T-helper 2 cell (primary cell): ENCODE measurements at places on chromosomes 7 and 10.

DNA sequence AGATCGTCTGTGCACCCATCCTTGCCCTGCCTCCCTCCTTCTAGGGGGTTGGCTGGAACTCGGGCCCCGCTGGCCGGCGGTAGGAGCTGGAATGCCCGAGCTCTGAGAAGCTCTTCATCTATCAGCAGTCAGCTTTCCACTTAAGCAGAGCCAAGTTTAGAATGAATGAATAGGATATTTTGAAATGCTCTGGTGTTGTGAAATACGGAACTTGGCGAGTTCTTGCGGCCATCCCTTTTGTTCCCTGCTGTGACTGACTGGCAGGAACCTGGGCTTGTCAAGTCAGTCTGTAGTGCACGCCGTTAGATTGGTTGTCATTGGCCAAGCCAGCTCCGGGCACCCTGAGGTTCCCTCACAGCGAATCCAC is 33.3 kb downstream of the FOXK1 start:
- no peak for DNase-seq

GRCh38 chr7:31234836-31235605 is 105.5 kb downstream of the NEUROD6 start:
- DNase-seq = no peak

- no peak for DNase-seq
These were observed 591.9 kb downstream of the GALNT17 start for GRCh38 chr7:71723859-71724258.

GRCh38 chr10:102735065-102735562 is 8.6 kb upstream of the WBP1L start:
- no peak for DNase-seq

- no peak for DNase-seq
These were observed 123.3 kb downstream of the SLIT1 start for GRCh38 chr10:97062456-97062855.

DNA sequence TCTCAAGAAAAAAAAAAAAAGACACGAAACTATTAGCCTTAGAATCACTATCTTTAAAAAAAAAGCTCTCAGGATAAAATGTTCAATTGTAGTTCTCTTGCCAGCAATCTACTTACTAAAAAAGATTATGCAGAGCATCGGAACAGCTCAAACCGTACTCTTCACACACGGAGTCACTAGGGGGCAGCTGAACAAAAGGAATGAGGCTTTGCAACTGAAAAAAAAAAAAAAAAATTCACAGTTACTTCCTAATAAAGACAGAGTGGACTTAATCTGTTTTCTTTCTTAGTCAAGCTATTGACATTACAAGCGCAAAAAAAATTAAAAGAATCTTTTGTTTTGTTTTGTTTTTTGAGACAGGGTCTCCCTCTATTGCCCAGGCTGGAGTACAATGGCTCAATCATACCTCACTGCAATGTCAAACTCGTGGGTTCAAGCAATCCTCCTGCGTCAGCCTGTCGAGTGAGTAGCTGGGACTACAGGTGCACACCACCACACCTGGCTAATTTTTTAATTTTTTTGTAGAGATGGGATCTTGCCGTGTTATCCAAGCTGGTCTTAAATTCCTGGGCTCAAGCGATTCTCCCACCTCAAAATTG is 11.5 kb downstream of the PMS2 start:
- no peak for DNase-seq

- no peak for DNase-seq
These were observed 28.5 kb downstream of the NPS start for GRCh38 chr10:127577376-127578258.

GRCh38 chr10:3099291-3100092 is 32.1 kb downstream of the PFKP start:
- DNase-seq = no peak

DNA sequence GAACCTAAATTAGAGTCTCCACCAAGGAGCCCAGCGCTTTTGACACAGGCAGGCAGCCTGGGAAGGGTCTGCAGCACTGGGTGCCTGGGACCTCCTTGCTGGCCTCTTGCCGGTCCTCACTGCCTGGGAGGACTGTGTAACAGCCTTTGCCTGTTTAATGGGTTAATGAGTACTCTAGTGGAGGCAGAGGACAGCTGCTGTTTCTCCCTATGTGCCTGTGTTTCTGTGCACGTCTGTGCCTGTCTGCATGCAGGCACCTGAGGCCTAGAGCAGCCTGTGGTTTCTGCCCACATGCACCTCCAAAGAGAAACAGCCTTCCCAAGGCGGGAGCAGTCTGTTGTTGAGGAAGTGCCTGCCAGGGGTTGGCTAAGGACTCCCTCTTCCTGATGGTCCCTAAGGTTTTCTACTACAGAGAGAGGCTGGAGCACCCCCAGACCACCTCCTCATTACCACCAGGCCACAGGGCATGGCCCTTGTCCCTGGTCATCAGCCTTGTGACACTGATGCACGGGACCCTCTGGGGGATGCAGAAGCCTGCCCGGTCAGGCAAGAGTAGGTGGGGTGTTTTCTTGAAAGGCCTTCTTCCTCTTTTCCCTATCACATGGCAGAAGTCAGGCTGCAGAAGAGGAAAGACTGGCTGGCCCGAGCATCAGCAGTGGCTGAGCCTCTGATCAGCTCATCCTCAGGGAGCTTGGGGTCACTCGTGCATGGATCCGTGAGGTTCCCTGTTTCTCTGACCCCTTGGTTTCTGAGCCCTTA is 14.2 kb downstream of the SLC29A3 start:
- DNase-seq = no peak
